Type B pancreatic cell (in vitro differentiated cells): ENCODE measurements at places on chromosomes 12 and 14. TPM values are rescaled to one million over a fixed set of nuclear protein-coding genes. Genes with fewer than 3 reads are reported as not detected.

DNA sequence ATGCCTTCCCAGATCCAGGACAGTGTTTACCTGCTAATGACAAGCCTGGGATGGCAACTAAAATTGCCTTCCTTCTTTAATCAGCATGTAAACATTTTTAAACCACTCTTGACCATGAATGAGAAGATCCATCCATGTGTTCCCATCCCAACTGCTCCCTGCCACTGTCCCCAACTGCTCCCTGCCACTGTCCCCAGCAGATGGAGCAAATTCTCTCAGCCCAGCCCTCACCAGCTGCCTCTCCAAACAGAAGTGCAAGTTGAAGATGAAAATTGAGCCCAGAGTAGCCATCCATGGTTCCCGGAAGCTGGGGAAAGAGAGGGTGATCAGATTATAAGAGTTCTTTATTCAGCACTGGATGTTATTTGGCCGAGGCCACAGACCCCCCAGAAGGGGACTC is 133.1 kb downstream of the SLC15A4 start:
- H3K4me3 ChIP-seq, result no peak overlapping the region
- no peaks in the 10 kb centered on the region for H3K27me3 ChIP-seq
- H3K36me3 ChIP-seq, result no peaks in the 10 kb centered on the region
- no peak overlapping the region for H3K27ac ChIP-seq
- DNase-seq, result no peak
- no peaks in the 10 kb centered on the region for H3K4me1 ChIP-seq

GRCh38 chr14:106879241-106879640 is 1352.9 kb downstream of the TMEM121 start:
- H3K4me3 ChIP-seq, result no peak overlapping the region
- no peaks in the 10 kb centered on the region for H3K4me1 ChIP-seq

- H3K4me3 ChIP-seq, result peak overlapping the region; percentile 54
- H3K4me1 ChIP-seq, result peaks cover 36% of the 10 kb centered on the region
- H3K27ac ChIP-seq, result peak overlapping the region; percentile 80
- H3K36me3 ChIP-seq, result no peaks in the 10 kb centered on the region
Observed at GRCh38 chr12:19967431-19967830, 400.9 kb upstream of the PDE3A start.

GRCh38 chr14:69204753-69205152 is 13.5 kb downstream of the EXD2 start:
- peaks cover 8% of the 10 kb centered on the region for H3K36me3 ChIP-seq
- no peaks in the 10 kb centered on the region for H3K27me3 ChIP-seq
- H3K4me3 ChIP-seq, result no peak overlapping the region

Gene STON2
- 40.4 and 105 TPM in 2 replicates for total RNA-seq

GRCh38 chr12:75699728-75700496 is 188.5 kb upstream of the KRR1 start:
- peaks cover 4% of the 10 kb centered on the region for H3K36me3 ChIP-seq
- no peak for DNase-seq
- peak overlapping the region; percentile 76 for H3K27ac ChIP-seq
- H3K4me1 ChIP-seq, result peaks cover 29% of the 10 kb centered on the region
- H3K4me3 ChIP-seq, result no peak overlapping the region

Gene COQ10A
- 21.3 and 26.4 TPM in 2 replicates for total RNA-seq

- H3K27ac ChIP-seq, result no peak overlapping the region
- no peaks in the 10 kb centered on the region for H3K27me3 ChIP-seq
- peaks cover 45% of the 10 kb centered on the region for H3K4me1 ChIP-seq
Observed at GRCh38 chr14:77011245-77011644, 17.3 kb downstream of the IRF2BPL start.

DNA sequence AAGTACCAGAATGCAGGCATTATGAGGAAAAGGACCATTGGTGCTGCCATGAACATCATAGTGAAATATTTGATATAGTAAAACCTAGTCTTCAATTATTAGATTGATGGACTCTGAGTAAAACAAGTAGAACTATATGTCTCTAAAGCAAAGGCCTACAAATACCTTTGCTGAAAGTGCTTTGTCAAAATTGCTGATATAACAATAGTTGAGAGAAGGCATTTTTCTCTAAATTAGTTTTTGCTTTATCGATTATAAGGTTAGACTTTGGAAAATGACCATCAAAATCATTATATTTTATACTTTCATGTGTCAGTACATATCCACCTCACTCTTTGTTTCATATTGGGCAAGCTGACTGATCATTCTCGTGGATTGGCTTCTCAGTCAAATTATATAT is 836.0 kb upstream of the FBXO33 start:
- H3K4me1 ChIP-seq, result no peaks in the 10 kb centered on the region
- no peaks in the 10 kb centered on the region for H3K36me3 ChIP-seq
- no peaks in the 10 kb centered on the region for H3K27me3 ChIP-seq
- DNase-seq, result no peak
- no peak overlapping the region for H3K4me3 ChIP-seq
- no peak overlapping the region for H3K27ac ChIP-seq

Gene CNTN1
- 19.3 and 25.2 TPM in 2 replicates for total RNA-seq

Gene EIF2B1
- 49.9 and 56.5 TPM in 2 replicates for total RNA-seq

GRCh38 chr14:68938271-68939150 is 40.6 kb downstream of the ACTN1 start:
- H3K4me3 ChIP-seq, result peak overlapping the region; percentile 54
- peak overlapping the region; percentile 73 for H3K27ac ChIP-seq
- peaks cover 69% of the 10 kb centered on the region for H3K4me1 ChIP-seq
- DNase-seq, result no peak
- H3K27me3 ChIP-seq, result no peaks in the 10 kb centered on the region
- H3K36me3 ChIP-seq, result peaks cover 7% of the 10 kb centered on the region

GRCh38 chr12:46787496-46788055 is 38.2 kb downstream of the SLC38A4 start:
- H3K4me3 ChIP-seq, result no peak overlapping the region
- H3K27ac ChIP-seq, result no peak overlapping the region
- H3K27me3 ChIP-seq, result no peaks in the 10 kb centered on the region

- no peaks in the 10 kb centered on the region for H3K27me3 ChIP-seq
- no peak for DNase-seq
- H3K27ac ChIP-seq, result no peak overlapping the region
- peaks cover under 1% of the 10 kb centered on the region for H3K4me1 ChIP-seq
- H3K36me3 ChIP-seq, result peaks cover 4% of the 10 kb centered on the region
Observed at GRCh38 chr12:97194546-97194945, 268.1 kb upstream of the RMST start.

Gene GPR65
- total RNA-seq, result not detected in 2 replicates

DNA sequence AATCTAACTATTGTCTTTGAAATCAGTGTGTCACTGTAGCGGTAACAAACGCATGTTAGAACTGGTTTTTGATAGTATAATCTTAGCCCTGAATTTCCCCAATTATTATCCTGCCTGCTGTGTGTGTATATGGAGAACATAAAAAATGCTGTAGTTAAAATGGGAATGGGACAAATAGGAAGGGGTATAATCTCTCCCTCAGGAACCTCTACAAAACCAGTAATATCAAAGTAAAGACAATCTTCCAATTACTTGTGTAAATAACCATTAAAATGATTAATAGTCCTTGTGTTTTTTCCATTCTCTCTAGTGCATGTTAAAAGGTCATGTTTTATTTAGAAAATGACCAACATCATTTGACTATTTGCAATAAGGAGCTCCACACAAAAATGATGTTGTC is 200.1 kb upstream of the TMTC1 start:
- H3K4me1 ChIP-seq, result peaks cover 4% of the 10 kb centered on the region
- peaks cover 6% of the 10 kb centered on the region for H3K36me3 ChIP-seq
- H3K4me3 ChIP-seq, result no peak overlapping the region
- DNase-seq, result no peak
- no peaks in the 10 kb centered on the region for H3K27me3 ChIP-seq

- peaks cover 12% of the 10 kb centered on the region for H3K36me3 ChIP-seq
- H3K4me3 ChIP-seq, result no peak overlapping the region
- no peak for DNase-seq
Observed at GRCh38 chr14:102223682-102224081, 81.3 kb downstream of the MOK start.

DNA sequence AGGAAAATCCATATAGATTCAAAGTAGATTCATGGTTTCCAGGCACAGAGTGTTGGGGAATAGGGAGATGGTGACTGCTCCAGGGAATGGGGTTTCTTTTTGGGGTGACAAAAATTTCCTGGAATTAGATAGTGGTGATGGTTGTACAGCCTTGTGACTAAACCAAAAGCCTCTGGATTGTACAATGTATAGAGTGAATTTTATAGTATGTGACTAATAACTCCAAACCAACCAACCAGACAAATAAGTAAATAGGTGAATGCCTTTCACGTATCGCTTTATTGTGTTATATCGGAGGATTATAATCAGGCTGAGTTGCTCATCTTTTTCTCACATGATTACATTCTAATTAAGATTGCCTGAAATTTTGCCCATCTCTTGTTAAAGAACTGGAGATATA is 24.6 kb upstream of the PPFIBP1 start:
- no peaks in the 10 kb centered on the region for H3K4me1 ChIP-seq
- no peaks in the 10 kb centered on the region for H3K27me3 ChIP-seq
- peaks cover 7% of the 10 kb centered on the region for H3K36me3 ChIP-seq
- DNase-seq, result no peak

- no peak for DNase-seq
- H3K36me3 ChIP-seq, result no peaks in the 10 kb centered on the region
- H3K27me3 ChIP-seq, result no peaks in the 10 kb centered on the region
- peak overlapping the region; percentile 91 for H3K4me3 ChIP-seq
- H3K27ac ChIP-seq, result peak overlapping the region; percentile 84
- peaks cover 12% of the 10 kb centered on the region for H3K4me1 ChIP-seq
Observed at GRCh38 chr14:105420974-105421674, 1.5 kb downstream of the MTA1 start.

Gene MGP
- 5.4 and 41.1 TPM in 2 replicates for total RNA-seq

DNA sequence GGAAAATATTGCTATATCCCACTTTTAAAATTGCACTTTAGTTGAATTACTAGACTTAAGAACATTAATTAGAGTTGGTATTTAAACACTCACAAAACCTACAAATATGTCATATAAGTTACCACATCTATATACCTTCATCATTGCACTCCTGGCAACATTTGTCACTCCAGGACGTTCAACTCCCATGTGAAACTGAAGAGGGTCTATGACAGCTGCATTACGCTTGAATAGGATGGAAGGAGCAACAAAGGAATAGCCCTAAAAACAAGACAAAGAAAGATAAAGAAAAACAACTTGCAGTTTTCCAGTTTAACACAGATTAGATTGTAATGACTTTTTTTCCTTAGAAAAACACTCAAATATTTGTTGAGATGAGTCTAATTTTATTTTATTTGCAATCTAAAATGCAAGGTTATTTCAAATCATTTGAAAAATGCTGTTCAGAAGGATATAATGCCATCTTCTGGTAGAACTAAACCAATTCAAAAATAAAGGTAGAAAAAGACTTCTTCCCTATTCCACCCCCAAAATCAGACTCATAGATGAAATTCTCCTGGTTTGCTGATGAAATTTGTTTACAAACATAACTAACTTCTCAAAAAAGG is 84.3 kb upstream of the TTC7B start:
- H3K27ac ChIP-seq, result no peak overlapping the region
- H3K4me3 ChIP-seq, result no peak overlapping the region
- DNase-seq, result no peak
- peaks cover 6% of the 10 kb centered on the region for H3K36me3 ChIP-seq
- no peaks in the 10 kb centered on the region for H3K27me3 ChIP-seq

Gene SMIM41
- not detected in 2 replicates for total RNA-seq
